ENCODE measurements at places on chromosomes 2 and 18. TPM values are rescaled to one million over a fixed set of nuclear protein-coding genes. Genes with fewer than 3 reads are reported as not detected.

- no peak for DNase-seq
Observed at GRCh38 chr2:212489719-212490346, 48.8 kb downstream of the ERBB4 start.

PDCD1 gene
- 0.14 TPM for total RNA-seq

HOXD8 gene
- total RNA-seq, result 19.1 TPM

GRCh38 chr2:127400897-127401756, 13.4 kb upstream of the MAP3K2 start:
- no peak for DNase-seq

DSC1 gene
- total RNA-seq, result not detected

DNA sequence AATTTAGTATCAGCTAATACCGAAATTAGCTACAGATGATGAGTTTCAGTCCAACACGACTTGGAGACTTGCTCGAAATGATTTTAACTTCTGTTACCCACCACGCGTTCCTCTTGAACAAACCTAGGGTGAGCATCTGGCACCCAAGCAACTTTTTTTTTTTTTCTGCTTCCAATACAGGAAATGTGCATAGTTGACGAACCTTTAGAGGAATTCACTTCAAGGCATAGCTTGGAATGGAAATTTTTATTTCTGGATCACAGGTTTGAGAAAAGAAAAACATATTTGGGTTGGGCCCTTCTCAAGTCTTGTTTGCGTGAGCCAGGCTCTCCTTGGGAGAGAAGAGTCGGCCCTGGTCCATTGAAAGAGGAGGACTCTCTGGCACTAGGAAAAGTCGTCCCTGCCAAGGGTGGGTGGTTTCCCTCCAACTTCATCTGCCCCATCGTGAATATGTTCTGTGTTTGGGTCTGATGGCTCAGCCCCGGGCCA, 37.4 kb upstream of the RPL31 start:
- DNase-seq, result peak; percentile 40

DNA sequence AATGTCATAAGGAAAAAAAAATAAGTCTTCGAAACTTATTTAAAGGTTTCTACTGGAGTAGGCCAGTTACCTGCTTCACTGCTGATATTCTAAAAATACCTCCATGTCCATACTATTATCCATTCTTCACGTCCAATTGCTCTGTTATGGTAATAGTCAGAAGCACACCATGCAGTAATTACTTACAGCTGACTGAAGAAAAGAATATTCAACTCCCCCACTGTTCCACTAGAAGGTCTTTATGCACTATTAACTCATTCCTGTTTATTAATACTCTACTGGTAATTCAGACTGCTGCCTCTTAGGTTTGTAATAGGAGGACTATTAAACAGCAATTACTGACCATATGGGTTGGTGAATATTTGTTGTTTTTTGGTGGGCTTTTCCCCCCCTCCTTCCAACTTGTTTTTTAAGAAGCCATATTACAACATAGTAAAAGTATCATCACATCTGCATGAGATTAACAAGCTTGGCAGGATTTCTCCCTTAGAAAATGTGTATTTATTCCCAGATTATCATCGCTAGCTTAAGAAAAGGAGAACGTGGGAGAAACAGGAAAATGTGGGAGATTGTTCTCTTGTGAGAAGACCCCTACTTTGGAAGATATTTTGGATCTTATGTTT, 806.4 kb upstream of the FANCL start:
- DNase-seq, result no peak

LRATD1 gene
- total RNA-seq, result 5.7 TPM

DNA sequence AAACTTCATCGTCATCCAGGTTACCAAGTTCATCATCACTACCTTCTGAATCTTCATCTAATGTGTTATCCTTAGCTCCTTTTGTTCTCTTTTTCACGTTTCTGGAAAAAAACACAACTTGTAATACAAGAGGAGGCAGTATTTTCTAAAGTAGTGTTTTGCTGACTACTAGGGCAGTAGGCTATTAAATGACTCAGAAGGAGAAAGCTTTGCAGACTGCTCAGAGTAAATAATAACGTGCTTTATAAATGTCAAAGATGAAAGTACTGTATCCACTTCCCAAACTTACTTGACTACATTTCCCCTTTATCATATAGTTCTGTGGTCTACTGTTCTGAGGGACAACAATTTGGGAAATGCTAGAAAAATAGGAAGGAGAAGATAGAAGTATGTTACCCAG, 15.6 kb downstream of the CEBPZOS start:
- DNase-seq, result no peak

TDRD15 gene
- not detected for total RNA-seq

GPBAR1 gene
- 7.1 TPM for total RNA-seq

GRCh38 chr2:159616286-159616701, at the start of gene BAZ2B:
Gene BAZ2B, minus strand, starts transcription at chr2:159616548. Its CDS starts 137,829 bp downstream, at chr2:159478719.
- no peak for DNase-seq

DNA sequence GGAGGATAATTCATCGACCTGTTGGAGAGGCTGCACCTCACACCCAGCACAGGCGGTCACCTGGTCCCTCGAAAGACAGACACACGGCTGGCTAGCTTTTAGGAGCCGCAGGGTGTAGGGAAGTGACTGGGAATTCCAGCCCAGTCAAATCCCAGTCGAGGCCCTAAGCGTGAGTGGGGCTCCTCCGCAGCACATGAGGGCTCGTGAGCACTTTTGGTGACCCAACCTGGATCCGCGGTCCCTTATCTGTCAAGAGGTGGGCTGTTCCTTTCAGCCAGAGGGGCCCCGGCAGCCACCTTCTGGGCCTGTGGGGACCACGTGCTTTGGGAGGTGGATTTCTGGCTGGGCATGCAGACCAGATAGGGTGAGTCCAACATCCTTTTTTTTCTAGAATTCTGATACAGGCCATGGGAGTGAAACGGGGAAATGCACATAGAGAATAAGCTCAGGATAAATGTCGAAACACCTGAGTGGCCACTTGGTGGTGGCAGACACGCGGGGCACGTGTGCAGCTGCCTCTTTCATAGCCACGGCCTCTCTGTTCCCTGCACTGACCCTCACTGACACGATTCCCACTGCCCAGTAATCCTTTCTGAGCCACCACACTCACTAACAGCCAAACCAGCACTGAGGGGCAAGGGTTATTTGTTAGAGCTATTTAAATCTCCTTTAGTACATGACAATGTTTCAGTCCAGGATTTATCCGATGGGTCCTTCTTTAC, 148.4 kb upstream of the PXDN start:
- DNase-seq, result no peak

- no peak for DNase-seq
Observed at GRCh38 chr2:138959031-138959430, 178.8 kb upstream of the NXPH2 start.

ABCB11 gene
- total RNA-seq, result not detected

DNA sequence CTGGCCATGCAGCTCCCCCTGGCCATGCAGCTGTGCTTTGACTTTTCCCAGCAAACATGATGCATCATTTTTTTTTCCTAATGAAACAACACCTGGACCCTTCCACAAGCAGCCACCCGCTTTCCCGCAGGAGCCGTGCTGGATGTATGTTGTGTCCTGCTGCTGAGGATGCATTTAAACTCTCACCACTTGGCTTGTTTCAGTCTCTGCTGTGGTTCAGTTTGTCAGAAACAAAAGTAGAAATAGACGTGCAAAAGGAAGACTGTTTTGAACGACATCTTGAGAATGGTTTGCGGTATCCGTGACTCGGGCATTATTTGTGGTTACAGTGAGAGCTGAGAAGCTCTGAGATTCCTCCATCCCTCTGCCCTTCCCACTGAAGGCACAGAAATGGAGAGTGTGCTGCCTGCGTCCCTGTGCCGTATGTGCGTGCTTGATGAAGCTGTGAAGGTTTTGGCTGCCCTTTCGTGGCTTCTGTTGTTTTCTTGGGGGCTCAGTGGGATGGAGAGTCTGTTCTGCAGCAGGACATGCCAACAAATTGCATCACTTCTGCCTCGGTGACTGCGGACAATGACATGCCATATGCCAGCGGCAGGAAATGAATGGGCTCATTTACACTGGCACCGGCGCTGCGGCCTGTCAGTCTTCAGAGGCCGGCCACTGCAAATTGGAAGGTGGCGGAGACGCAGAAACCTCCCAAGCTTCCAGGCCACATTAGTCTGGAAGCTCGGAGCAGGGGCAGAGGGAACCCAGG, 417.7 kb upstream of the SALL3 start:
- DNase-seq, result no peak

DSC3 gene
- total RNA-seq, result not detected

- peak; percentile 54 for DNase-seq
Observed at GRCh38 chr2:71619230-71619741, 165.9 kb downstream of the DYSF start.

DNA sequence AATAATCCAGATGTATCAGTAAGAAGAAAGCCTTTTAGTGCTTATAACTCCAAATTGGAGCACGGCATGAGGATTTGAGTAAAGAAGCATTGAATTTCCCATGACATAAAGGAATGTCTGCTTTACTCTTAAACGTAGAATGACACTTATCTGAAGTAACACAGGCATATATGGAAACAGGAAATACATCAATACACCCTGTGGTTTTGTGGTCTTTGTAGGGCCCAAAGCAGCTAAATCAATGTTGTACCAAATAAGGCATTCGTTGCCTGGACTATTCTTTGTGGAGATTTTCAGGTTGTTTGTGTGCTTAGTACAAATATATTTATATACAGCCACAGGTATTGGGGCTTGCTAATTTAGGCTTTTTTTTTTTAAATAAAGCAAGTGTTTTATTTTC, 660.5 kb downstream of the LRRTM4 start:
- no peak for DNase-seq

- DNase-seq, result no peak
Observed at GRCh38 chr2:8258406-8258805, 423.4 kb upstream of the ID2 start.

DNA sequence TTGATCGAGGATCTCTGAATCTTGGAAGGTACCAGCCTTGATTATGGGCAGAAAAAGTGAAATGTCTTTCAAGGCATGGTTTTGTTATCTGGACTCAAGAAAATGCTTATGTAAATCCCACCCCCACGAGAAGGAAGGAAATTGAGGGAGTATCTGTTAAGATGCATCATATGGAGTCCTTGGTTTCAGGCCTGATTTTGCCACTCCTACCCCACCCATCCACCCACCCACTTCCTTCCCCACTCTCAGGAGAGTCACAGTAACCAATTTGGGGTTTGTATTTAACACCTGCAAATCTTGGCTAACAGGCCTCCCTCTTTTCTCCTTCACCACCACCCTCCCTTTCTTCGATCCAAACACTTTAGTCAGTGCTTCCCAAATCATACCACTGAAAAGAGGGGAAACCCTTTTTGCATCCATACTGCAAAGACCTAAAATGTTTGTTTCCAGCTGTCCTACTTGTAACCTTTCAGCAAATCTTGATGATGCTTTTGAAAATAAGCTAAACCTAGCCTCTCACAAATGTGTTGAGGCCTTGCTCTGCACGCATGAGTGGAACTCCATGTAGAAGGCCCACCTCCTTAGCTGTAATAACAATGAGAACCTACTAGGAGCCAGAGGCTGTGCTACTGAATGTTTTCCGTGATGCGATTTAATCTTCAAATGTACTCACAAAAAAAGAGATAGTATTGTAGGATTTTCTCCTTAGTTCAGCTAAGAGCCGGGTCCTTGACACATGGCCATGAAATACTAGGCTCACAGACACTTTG, 34.8 kb downstream of the POU3F3 start:
- no peak for DNase-seq

DNA sequence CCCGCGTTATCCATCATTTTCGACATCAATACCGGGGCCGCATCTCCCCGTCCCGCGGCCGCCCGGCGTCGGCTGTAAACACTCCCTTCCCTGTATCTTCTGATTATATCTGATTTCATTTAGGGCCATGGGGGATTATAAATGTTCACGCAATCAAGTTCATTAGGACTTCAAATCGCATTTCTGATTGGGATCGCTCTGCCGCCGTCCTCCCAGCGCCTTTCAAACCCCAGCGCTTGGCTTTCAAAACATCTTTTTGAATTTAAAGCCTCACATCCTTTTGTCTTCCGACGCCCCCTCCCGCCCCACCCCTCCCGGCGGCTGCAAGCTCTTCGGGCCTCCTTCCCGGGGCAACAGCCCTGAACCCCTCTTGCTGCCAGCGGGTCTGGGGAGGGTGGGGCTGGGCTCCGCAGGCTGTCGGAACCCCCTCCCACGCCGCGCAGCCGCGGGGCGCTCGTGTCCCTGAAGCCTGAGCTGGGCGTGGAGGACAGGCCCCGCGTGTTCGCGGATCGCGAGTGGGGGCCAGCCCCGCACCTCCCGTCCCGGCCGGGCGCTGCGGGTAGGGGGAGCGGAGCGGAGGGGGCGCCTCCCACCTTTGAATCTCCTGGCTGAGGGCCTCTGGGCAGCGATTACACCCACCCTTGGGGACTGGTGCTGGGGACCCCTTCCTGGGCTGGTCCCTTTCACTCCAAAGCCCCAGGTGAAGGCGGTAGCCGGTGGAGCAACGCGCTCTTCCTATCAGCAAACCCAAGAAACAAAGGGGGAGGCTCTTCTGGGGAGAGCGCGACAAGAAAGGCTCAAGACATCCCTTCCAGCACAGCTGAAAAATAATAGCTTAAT, 11.3 kb upstream of the GBX2 start:
- DNase-seq, result peak; percentile 46

- no peak for DNase-seq
Observed at GRCh38 chr2:199910338-199911051, 598 bp upstream of the C2orf69 start.

GRCh38 chr2:182444170-182444569, 17.3 kb upstream of the PDE1A start:
- DNase-seq, result no peak

ATP6V1B1 gene
- total RNA-seq, result 0.66 TPM

ACADL gene
- 3.9 TPM for total RNA-seq

GRCh38 chr2:47471429-47472116, 68.6 kb downstream of the MSH2 start:
- no peak for DNase-seq

SMAD7 gene
- total RNA-seq, result 13.2 TPM

DNA sequence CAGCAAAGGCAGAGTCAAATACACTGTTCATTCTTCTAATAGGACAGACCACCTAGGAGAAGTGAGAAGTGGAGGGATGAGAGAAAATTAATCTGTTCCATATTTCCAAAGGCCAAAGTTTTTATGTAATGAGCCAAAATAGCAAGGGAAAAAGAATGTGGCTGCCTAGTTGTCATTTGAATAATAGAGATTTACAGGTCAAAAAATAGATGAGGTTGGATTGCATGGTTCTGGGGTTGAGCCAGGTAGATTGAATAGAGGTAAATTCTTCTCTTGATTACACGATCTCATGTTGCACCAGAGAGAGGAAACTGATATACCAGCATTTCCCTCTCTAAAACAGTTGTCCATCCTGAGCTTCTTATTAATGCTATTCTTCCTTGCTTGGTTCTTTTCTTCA, 325.8 kb downstream of the CCDC178 start:
- DNase-seq, result no peak

SH2D6 gene
- not detected for total RNA-seq

DNA sequence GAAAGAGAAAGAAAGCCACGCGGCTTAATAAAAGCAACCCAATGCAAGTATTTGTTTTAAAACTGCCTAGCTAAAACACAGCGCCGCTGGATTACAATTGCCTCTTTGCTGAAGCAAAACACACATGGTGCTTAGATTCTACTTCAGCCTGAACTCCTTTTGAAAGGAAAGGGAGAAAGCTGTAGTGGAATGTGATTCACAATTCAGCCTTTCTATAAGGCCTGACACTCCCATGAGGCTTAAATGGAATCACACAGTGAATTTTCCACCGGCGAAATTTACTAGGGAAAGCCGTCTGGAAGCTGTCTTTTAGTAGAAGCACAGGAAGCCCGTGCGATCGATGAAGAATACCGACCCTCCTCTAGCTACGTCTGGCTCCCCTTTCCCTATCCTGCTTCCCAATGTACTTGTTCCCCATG, 348.0 kb downstream of the DLGAP1 start:
- DNase-seq, result no peak

L3MBTL4 gene
- 3.4 TPM for total RNA-seq

GRCh38 chr2:159177957-159178356, 108.5 kb downstream of the WDSUB1 start:
- no peak for DNase-seq

CNDP1 gene
- not detected for total RNA-seq

- DNase-seq, result peak; percentile 74
Observed at GRCh38 chr2:201955702-201956141, 77.9 kb upstream of the FZD7 start.
